ENCODE measurements at places on chromosomes 1 and 21. TPM values are rescaled to one million over a fixed set of nuclear protein-coding genes. Genes with fewer than 3 reads are reported as not detected.

DNA sequence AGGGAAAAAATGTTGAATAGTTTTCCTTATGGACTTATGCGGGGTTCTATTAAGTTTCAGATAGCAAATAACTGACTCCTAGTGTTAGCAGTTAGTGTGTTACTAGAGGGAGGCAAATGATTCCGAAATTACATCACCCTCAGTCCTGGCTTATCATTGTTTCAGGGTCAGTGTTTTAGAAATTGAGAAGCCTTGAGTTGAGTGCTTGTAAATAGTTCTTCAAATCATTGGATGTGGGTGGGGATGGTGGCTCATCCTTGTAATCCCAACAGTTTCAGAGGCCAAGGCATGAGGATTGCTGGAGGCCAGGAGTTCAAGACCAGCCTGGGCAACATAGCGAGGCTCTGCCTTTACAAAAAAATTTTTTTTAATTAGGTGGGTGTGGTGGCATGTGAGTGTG is 21.3 kb downstream of the SOAT1 start:
- no peak for DNase-seq

GRCh38 chr1:42312576-42313212 is 22.3 kb downstream of the FOXJ3 start:
- no peak for DNase-seq

The SUSD4 gene
- not detected for total RNA-seq

The FAM167B gene
- 4.4 TPM for total RNA-seq

GRCh38 chr1:159121526-159121925 is 45.0 kb upstream of the AIM2 start:
- no peak for DNase-seq

DNA sequence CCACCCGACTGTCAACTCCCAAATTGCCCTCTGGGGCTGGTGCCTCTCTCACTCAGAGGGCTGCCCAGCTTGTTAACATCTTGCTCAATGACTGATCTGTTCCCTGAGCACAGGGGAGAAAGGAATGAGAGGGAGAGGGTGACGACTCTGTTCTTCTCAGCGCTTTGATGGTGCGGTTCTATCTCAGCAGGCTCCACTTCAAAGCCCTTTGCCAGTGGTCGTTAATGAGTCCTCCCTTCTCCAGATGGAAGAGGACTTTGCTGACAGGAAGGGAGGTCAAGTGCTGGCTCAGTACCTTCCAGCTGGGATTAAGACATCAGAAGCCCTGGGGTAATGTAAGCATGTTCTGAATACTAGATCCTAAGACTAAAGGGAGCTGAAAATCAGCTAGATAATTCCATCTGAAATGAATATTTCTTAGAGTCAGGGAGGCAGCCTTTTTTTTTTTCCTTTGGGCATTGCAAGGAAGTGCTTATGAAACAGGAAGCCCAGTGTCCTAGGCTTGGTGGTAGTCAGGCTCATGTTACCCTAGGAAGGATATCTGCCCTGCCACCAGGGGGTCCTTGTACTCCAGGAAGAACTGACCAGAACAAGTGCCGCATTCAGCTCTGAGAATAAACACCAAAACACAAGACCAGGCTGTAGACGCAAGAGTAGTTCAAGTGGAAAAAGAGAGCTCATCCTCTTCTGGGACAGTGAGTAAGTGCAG is 4.7 kb downstream of the FMOD start:
- no peak for DNase-seq

The PATJ gene
- 8.8 TPM for total RNA-seq

DNA sequence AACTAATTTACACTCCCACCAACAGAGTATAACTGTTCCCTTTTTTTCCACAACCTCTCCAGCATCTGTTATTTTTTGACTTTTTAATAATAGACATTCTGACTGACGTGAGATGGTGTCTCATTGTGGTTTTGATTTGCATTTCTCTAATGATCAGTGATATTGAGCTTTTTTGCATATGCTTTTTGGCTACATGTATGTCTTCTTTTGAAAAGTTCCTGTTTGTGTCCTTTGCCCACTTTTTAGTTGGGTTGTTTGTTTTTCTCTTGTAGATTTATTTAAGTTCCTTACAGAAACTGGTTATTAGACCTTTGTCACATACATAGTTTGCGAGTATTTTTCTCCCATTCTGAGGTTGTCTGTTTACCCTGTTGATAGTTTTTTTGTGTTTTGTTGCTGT is 375.2 kb downstream of the MATN1 start:
- DNase-seq, result no peak

DNA sequence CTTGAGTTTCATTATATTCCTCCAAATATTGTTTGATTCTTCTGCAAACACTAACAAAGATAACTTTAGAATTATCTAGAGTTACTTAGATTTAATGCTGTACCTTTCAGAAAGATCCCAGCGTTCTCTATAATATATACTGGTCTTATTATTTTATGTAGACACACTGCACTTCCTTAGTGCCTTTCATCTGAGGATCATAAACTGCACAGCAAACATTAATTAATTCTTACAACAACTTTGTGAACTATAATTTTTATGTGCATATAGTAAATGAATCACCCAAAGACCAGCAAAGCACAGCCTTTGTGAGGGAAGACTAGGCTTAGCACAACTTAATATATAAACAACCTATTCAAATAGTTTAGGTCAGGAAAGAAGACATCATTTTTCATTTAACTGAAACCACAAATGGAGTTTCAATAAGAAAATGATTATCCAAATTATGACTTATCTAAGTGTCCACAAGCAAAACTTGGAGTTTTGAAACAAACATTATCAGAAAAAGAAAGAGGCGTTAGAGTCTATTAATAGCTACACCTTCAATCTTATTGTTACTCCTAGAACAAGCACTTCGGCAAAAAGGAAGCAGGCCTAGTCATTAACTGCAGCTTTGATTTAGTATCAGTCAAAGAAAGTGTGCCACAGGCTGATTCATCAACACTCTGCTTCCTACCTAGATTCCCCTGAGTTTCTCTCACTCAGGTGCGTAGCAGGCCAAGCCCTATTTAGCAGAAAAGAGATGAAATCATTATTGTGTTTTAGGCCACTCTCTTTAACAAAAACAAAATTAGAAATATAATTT is 22.5 kb upstream of the RC3H1 start:
- no peak for DNase-seq

Measured in osteoblast (primary cell).